ENCODE measurements at places on chromosomes 5 and 9.

GRCh38 chr9:121744002-121744686 is 92.7 kb downstream of the DAB2IP start:
- DNase-seq = peak; percentile 26

GRCh38 chr9:122058051-122058450 is 35.1 kb downstream of the TTLL11 start:
- no peak for DNase-seq

DNA sequence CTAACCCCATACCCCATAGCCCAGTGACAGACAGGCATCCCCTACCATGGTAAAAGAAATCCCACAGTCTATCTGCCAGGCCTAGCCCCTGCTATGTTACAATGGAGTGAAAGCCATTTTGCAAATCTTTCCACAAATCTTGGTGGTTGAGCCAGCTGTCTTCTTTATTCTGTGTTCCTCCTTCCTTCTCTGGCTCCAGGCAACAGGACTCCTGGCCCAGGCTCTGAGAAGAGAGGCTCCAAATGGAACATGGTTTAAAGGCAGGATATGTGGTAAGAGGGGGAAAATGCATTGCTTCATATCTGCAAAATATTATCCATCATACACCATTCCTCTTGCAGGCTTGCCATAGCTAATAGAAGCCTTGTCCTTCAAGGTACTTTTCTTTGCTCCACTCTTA is 25.2 kb downstream of the FGF1 start:
- DNase-seq = no peak

- no peak for DNase-seq
Measured at GRCh38 chr9:89011683-89012082, 20.4 kb downstream of the S1PR3 start.

DNA sequence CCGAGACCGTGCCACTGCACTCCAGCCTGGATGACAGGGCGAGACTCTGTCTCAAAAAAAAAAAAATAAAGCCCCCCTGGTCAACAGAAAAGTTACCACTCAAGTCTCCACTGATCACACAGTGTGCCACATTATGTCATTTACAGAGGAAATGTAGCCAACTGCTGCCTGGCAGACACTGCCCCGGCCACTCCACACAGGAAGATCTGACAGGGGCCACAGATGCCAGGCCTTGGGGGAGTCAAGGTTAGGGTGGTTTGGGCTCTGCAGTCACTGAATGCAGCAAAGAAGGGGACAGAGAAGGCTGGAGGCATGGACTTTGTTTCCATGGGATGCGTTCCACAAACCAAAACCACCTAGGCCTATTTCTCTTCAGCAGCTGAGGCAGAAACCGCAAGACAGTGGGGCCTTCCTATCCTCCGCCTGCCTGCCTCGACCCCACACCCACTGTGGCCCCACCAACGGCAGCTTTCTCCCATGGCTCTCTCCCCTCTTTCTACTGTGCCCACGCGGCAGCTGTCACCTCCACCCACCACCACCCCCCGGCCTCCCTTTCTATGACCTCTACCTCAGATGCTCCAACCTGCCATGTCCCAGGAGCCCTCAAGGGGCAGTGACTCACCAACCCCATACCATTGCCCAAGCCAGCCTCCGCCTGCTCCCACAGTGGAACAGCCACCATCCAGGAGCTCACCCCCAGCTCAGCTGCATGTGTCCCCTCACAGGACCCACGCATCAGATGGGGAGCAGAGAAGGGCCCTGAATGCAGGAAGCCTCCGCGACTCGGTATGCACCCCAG is 12.4 kb downstream of the IPPK start:
- DNase-seq = no peak

DNA sequence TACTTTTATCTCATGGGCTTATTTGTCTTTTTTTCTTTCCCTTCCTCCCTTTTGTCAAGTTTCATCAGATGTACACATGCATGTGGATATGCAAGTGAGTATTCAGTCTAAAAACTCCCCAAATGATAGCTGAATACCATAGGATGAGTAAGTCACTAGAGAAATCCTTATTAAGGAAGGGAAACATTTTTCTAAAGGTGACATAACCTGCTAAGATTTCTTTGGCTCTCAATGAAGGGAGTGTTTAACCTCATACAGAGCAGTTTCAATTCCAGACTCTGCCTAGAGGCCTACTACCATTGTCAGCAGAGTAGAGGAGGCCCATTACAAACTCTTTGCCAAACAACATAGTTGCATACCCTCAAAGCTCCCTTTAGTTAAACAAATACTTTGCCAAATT is 192.4 kb downstream of the ARHGEF28 start:
- DNase-seq = no peak

- no peak for DNase-seq
Measured at GRCh38 chr5:138945421-138946240, 70.5 kb upstream of the LRRTM2 start.

DNA sequence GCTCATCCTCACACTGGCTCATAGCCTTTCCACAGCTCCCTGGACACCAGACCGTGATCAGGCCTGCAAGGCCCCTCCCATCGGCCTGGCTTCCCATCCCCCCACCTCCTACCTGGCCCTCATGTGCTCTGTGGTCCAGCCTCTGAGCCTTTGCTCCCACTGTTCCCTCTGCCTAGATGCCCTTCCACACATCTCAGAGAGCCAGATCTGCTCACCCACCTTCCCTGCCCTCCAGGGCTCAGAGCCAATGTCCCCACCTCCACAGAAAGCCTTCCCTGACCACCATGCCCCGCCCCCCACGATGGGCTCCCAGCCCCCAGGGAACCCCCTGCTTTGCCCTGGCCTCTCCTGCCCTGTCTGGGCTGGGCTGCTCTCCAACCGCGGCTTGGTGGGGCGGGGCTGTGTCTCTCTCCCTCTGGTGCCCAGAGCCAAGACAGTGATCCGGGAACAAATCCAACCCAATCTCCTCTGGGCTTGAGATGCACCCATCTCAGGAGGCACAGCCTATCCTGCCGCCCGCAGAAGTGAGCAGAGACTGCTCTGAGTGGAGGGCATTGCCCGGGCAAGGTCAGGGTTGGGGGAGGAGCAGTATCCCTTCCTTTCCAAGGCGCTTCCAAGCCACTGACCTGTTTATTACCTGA is 1.6 kb downstream of the NINJ1 start:
- no peak for DNase-seq

DNA sequence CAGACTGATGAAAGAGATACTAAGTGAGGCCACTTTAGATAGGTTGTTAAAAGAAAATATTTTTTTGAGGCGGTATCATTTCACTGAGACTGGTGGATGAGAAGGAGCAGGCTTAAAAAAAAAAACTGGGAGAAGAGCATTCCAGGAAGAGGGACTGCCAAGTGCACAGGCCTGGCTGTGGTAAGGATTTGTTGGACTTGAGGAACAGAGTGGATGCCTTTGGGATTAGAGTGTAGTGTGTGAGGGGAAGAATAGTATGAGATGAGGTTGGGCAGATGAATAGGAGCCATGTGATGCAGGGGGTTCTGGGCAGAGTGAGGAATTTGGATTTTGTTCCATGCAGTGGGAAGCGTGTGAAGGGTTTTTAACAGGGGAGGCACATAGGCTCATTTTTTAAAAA is 57.9 kb downstream of the PBX3 start:
- DNase-seq = no peak

- DNase-seq = no peak
Measured at GRCh38 chr5:176577312-176578176, 28.4 kb downstream of the CDHR2 start.

GRCh38 chr5:148469501-148469935 is 85.8 kb downstream of the FBXO38 start:
- DNase-seq = no peak

DNA sequence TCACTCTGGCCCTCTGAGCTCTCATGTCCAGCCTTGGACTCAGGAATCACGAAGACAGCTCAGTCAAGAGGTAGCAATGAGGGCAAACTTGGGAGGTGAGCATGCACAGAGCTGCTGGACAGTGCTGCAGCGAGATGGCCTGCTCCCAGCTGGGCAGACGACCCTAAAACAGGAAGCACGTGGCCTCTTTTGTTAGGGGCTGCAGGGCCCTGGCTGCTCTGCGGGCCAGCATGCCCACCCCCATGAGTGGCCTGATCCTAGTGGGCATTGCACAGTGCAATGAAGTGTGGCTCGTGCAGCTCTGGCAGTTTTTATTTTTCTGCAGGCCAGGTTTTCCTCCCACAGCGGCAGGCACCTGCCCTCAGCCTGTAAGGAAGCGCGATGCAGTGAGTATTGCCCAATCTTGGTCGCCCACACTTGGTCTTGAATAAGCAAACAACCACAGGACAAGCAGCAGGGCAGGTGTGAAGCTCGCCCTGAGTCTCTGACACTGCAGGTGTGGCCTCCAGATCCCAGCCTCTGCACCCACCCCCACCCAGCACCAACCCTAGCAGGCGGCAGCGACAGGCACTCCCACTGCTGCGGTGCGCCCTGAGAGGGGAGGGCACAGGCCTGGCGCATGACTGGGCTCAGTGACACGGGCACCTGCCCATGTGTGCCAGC is 60.8 kb downstream of the SEMA4D start:
- DNase-seq = peak; percentile 41

DNA sequence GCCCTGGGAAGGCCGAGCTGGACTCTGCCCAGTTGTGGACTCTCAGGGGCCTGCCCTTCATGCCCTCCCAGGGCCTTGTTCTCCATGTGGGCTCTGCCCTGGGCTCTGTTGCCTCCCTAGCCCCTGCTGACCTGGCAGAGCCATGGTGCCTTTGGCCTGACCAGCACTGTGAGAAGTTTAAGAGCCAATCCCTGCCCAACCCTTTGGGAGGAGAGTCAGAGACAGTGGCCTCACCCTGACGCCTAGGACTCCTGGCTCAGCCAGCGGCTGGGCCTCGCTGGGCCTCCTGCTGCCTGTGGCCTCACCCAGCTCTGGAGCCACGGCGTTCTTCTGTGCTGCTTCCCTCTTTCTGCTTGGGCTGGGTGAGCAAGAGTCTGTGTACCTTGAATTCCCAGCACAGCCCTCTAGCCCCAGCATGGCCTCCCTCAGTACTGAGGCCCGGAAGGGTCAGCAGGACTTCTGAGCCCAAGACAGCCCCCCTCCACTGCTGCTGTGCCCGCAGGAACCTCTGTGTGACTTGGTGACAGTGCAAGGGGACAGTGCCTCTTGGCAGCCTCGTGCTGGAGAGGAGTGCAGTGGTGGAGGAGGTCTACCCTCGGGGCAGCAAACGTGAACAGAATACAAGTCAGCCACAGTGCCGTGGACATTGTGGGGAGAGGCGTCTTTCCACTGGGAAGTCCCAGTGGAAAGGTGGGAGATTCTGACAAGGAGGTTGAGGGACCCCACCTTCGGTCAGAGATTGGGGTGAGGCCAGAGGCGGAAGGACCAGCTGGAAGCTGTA is 97.4 kb downstream of the CACNA1B start:
- no peak for DNase-seq

GRCh38 chr5:171649075-171649401 is 136.6 kb upstream of the SMIM23 start:
- no peak for DNase-seq

- no peak for DNase-seq
Measured at GRCh38 chr5:180290568-180291233, 1.2 kb downstream of the MAPK9 start.

GRCh38 chr5:134273642-134274395 is 47.9 kb upstream of the PPP2CA start:
- DNase-seq = no peak

- DNase-seq = no peak
Measured at GRCh38 chr5:168844922-168845296, 265.7 kb upstream of the PANK3 start.

GRCh38 chr5:29853711-29854220 is 1339.7 kb upstream of the CDH6 start:
- DNase-seq = no peak

GRCh38 chr5:32840606-32841005 is 129.5 kb downstream of the NPR3 start:
- DNase-seq = no peak

GRCh38 chr5:137937994-137938750 is 48.9 kb downstream of the PKD2L2 start:
- peak; percentile 7 for DNase-seq

DNA sequence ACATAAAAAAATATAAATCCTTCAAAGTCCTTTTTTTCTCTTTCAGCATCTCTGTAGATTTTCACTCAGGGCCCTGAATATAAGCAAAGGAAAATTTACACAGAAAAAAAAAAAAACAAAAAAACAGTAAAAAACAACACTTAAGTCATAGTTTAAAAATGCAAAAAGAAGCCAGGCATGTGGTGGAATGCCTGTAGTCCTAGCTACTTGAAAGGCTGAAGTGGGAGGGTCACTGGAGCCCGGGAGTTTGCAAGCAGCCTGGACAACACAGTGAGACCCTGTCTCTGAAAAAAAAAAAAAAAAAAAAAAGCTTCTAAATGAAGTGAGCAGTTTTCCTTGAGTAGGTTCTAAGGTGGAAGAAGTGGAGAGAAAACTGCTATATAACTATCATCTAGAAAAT is 55.0 kb upstream of the BNC2 start:
- no peak for DNase-seq

DNA sequence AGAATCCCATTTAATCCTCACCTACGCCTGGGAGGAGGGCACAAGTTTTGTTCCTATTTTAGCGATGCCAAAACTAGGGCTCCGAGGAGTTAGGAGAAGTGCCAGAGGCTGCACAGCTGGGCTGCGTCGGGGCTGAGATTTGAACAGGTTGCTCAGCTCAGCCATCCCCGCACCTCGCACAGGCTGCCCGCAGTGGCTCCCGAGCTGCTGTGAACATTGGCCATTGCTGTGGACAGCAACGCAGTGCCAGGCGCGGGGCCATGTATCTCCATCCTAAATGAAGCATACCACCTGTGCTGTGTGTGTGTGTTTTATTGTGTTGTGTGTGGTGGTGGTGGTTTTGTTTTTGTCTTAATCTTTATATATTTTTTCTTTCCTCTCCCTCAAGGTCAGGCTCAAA is 52.0 kb downstream of the AK8 start:
- DNase-seq = no peak

DNA sequence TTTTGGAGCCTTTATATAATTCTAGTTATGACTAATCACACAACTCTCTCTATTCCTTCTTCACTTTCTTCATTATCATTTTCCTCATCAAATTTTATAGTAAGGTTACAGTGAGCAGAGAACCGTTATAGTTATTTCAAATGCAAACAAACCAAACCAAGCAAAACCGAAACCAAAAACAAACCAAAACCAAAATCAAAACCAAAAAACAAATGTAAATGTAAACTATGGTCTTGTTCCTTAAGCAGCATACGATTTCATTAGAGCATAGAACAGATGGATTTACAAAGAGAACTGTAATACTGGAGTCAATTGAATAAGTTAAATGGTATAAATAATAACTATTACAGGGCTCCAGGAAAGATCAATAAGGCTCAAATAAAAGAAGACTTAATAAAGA is 447.1 kb downstream of the LRRC70 start:
- no peak for DNase-seq
